H54 (cell line): ENCODE measurements at places on chromosomes 16 and 17.

GRCh38 chr17:10372906-10373305 is at the start of gene MYH13:
MYH13 (minus strand) TSS chr17:10373006; CDS start chr17:10364530, 8,476 bp downstream.
- no peak for DNase-seq

DNA sequence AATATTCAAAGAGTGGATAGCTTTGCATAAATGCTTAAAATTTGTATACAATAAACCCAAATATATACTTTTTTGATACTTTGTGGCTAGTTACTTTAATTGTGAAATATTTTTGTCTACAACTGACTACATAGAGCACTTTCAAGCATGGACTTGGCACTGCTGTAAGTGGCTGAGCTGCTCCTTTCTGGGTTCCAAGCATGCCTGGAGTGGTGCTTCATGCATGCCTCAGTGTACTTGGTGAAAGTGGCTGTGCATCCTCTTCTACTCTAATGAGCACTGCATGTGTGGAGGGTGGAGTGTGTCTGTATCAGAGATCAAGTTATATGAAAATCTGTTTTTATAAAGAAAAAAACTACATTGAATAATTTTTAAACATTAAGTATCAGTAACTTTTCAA is 94.1 kb downstream of the OMG start:
- no peak for DNase-seq

GRCh38 chr16:85407-85782 is 7.4 kb downstream of the MPG start:
- DNase-seq = no peak

DNA sequence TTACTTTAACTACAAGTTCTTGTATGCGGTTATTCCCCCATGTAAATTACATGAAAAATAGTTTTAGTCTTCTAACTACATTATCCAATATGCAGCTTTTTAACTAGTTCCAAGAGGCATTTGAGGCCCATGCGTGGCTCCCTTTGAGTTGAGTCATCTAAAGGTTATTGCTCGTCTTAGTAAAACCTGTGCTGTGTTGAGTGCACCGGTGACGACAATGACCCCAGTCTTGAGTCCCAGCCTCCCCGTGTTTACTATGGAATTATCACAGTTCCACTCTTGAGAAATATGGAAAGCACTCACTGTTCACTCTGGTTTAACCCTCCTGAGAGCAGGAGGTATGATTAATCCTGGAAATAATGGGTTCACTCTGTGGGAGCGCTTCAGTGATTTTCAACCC is 119.2 kb downstream of the PITPNC1 start:
- DNase-seq = no peak

DNA sequence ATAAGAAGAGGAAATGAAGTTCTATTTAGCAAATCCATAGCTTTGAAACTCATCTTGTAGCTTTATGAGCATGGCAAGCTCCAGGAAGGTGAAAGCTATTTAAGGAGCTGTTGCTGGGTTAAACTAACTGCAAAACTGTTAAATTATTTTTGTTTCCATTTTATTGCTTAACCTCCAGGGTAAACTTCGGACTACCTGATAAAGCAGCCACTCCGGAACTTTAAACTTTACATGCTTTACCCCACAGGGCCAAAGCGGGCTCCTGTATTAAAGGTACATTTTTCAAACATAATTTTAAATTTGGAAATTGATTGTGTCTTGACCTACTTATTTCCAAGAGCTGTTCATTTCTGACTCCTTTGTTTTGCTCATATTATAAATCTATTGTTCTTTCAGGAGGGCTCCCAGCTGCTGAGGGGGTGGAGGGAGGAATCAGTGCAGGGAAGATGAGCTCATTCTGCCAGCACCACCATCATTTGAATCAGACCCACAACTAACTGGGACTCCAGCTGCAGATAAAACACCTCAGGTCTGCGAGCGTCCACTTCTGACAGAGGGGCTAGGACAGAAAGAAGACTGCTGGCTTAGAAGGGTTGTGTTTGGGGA is 157.9 kb downstream of the IRX3 start:
- no peak for DNase-seq

DNA sequence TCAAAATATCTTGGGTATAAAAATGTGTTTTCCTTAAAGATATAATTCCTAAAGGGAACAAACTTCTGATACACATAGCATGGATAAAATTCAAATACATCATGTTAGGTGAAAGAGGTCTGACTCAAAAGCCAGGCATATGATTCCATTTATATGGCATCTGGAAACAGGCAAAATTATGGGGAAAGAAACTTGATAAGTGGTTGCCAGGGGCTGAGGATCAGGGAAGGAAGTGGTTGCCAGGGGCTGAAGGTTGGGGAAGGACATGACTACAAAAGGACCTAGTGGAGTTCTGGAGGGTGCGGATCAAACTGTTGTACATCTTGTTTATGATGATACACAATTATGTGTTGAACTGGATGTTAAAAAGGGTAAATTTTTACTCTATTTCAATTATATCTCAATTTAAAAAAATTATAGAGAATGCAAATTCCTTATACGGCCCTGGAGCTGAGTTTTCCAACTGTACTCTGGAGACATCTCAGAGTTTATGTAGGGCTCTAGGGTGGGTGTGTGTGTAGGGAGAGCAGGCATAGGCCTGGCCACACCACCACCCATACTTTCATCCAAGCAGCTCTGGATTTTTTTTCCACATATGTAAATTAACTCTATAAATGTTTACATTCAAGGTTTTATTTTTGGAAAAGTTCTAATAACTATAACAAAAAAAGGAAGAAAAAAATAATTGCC is 55.0 kb downstream of the AMFR start:
- no peak for DNase-seq

- DNase-seq = no peak
Observed at GRCh38 chr16:4544473-4544872, 5.9 kb upstream of the CDIP1 start.

- no peak for DNase-seq
Observed at GRCh38 chr17:64564098-64564497, 57.3 kb downstream of the CEP95 start.

GRCh38 chr17:80464486-80464885 is 11.9 kb downstream of the NPTX1 start:
- no peak for DNase-seq

GRCh38 chr16:1772908-1773702 is at the start of gene MRPS34:
MRPS34 (minus strand) TSS chr16:1773134; CDS start chr16:1773119, 15 bp downstream.
- peak; percentile 84 for DNase-seq

DNA sequence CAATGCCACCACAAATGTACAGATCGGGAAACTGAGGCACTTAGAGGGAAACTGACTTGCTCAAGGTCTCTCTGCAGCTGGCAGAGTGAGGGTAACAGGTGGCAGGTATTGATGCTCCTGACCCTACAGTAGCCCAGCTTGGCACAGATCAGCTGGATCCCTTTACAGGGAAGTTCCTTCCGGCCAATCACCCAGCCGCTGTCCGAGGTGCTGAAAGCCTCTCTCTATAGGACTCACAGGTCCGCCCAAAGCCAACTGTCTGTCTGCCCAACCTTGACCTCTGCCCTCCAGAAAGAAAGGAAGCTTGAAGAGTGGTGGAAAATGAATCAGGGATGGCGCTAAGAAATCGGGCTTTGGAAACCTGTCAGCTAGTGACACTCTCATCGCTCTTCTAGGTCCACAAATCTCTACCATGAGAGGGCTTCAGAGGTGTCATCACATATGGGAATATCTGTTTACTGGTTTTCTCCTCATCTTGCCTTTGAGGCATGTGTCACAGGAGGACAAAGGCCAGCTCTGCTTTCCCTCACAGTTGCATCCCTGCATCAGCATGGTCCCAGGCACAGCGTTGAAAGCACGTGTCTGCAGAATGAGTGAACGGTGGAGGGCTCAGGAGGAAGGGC is 246.2 kb downstream of the KATNIP start:
- peak; percentile 45 for DNase-seq

DNA sequence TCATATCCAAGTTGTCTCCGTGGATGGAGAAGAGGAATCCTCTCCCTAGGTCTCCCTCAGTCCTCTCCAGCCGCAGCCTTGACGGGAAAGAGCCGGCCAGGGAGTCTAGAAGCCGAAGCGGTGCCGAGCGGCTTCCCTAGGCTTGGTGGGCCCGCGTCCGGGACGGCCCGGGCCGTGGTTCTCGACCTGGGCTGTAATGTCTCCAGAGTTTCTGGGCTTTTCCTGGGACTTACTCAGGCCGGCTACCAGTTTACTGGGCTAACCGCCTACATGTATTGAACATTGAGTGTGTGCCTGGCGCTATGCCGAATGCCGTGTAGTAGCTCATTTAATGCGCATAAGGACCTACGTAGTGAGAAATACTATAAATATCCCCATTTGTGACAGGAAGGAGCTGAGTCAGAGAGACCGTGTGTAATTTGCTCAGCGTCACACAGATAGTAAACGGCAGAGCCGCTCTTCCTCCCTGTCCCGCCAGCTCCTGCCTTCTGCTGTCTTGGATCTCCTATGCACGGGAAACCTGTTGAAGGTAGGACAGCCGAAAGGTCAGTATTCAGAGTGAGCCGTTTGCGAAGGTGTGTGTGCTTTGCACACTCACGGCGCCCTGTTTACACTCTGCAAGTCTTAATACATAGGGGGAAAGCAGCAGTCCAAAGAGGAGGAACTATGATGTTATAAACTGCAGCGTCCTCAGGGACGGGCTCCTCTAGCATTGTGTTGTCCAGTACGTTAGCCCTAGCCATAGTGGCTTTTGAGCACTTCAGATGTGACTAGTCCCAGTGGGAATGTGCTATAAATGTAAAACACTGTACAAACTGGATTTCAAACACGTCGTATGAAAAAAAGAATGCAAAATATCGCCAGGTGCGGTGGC is 723 bp upstream of the SPAG5 start:
- peak; percentile 82 for DNase-seq

DNA sequence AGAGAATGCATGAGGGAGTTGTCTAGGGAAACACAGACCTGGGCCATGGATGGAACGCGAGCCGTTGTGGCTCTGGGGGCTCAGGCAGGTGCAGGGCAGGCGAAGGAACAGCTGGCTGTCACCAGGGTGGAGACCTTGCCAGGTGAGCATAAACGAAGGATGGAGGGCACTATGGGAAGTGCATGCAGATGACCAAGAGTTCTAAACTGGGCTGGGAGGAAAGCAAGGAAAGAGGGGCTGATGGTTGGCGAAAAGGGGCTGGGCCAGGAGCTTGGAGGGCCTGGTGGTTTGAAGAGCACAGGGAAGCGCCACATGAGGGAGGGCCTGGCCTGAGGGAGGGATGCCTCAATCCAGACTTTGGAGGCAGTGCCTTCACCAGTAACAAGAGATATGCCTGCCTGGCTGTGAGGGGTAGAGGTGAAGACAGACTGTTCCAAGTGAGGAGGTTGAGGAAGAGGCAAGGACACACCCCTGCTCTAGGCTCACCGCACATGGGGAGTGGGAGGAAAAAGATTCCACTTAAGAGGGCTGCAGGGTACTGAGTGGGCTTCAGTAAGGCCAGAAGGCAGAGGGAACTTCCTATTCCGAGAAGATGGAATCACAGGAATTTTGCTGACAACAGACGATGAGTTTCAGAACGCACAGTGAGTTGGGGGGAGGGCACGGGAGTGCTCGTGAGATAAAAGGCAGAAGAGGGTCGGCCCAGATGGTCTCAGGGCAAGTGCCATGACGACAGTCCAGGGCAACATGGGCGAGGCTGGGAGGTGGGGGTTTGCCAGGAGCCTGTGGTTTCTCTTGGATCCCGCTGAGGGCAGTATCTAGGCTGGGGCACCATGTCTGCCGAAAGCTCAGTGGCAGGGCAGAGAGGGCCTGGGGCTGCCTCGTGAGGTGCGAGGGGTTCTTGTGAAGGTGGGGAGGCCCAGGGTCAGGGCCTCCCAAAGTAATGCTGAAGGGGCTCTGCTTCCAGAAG is 20.6 kb downstream of the B9D1 start:
- DNase-seq = no peak

- DNase-seq = peak; percentile 90
Observed at GRCh38 chr16:28291651-28292626, at the start of gene SBK1. SBK1 (plus strand) TSS chr16:28292525; CDS start chr16:28317392, 24,867 bp downstream.

DNA sequence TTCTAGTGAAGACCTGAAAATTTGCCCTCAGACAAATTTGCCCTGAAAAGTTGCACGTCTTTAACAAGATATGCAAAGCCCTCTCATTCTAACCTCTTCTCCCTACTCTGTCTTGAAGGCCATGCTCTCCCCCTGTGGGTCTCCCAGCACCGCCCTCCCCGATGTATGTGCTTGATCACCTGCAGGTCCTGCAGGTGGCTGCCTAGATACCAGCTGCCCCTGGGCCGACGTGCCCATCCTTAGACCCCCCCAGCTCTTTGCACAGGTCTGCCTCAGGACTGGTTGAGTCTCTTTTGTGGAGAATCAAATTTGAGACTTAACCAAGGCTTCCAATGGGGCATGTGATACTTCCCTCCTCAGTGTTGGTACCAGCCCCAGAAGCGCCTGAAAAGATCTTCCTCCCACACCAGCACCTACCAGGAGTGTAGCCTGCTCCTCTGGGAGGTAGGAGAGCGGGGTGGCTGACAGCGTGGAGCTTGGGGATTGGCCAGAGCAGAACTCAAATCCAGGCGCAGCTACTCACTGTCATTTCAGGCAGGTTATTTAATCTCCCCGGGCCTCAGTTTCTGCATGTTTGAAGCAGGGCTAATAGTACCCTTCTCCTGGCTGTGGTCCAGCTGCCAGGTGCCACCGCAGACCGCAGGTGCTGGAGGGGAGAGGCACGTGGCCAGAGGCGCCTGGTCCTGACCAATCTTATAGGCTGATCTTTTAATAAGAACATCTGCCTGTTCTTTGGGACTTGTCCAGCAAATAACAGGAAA is 4.5 kb upstream of the MRPL38 start:
- DNase-seq = no peak

DNA sequence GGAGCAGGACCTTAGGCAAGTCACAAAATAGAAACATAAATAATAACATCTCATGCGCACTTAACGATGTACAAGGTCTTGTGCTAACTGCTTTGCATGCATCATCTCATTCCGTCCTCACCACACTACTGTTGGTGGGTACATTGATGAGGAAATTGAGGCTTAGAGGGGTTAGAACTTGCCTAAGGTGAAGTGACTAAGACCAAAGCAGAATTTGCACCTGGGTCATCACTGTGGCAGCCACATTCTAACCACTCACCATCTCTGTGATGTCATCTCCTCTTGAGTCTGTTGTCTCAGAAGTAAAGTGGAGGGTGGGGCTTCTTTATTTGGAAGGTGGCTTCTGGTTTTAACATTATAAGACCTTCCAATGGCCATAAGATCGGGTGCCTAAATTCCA is 20.4 kb upstream of the TRIM25 start:
- no peak for DNase-seq

DNA sequence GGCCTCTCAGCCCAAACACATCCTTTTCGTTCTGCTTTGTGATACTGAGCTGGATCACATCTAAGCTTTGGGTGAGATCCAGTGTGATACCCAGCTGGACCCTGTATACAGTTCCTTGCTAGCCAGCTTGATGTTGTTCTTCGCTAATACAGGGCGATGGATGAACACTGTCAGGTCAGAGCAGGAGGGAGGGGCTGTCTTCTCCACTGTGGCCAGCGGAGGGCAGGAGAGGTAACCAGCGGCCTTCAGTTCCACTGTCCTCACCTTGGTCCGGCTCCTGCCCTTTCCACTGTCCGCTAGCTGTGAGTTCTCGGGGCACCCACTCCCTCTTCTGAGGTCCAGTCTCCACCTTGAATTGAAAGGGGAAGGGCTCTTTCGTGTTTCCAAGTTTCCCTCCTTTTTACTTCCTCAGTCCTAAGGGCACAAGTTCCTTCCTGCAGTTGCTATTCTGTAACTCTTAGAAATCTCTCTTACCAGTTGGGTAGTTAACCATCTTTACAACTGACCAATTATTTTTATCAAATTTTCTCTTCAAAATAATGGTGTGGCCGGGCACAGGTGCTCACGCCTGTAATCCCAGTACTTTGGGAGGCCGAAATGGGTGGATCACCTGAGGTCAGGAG is 3.0 kb upstream of the ZNF213 start:
- no peak for DNase-seq

GRCh38 chr16:24853169-24853824 is 7.5 kb downstream of the SLC5A11 start:
- DNase-seq = no peak

GRCh38 chr17:33667052-33667509 is 374.0 kb upstream of the ASIC2 start:
- DNase-seq = peak; percentile 22
